GM12865 (cell line): ENCODE measurements at places on chromosomes 11 and 22.

DNA sequence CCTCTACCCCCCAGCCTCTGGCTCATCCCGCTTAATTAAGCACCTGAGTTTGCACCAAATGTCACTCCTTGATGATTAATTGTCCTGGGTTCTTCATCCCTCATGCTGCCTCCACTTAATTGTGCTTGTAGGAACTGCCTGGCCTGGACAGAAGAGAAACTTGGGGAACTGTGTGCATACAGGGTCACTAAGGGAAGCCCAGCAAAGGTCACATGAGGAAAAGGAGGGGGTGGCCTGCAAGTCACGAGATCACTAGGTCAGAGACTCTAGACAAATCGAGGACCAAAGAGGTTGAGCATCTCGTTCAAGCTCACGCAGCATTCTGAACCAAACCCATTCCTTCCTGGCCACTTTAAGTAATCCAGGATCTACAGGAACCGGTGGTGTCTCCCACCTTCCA lies 75.8 kb downstream of the PDE2A start:
- DNase-seq: no peak

GRCh38 chr11:86473991-86474833 lies 99.5 kb downstream of the CCDC81 start:
- no peak for DNase-seq

DNA sequence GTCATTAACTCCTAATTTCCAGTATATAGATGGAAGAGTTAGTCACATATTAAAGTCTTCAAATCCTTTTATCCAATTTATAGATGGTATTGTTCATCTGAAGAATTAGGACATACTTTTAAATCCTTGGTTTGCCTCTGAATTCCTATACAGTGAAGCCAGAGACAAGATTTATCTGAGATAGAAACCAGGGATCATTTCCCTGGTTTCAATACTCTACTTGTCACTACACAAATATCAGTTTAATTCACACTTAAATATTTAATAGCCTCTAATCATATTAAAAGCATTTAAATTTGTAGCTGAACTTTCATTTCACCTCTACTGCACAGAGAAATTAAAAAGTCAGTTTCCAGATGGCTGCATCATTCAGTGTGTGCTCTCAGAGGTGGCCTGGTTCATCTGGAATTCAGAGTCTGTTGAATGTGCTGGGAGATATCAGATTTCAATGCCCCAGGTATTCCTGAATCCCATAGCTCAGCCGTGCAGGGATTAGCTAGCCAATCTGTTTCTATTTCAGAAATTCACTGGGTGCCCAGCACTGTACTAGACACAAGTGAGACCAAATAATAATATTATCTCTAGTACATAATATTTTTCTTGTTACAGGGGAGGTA lies 344.3 kb downstream of the AASDHPPT start:
- no peak for DNase-seq

- no peak for DNase-seq
Measured at GRCh38 chr11:119025978-119026766, 4.5 kb downstream of the SLC37A4 start.

GRCh38 chr11:79482800-79483199 lies 42.0 kb upstream of the TENM4 start:
- peak; percentile 75 for DNase-seq

GRCh38 chr11:34719303-34719848 lies 98.5 kb downstream of the EHF start:
- no peak for DNase-seq

GRCh38 chr11:74135127-74135840 lies 35.5 kb downstream of the C2CD3 start:
- DNase-seq: no peak

DNA sequence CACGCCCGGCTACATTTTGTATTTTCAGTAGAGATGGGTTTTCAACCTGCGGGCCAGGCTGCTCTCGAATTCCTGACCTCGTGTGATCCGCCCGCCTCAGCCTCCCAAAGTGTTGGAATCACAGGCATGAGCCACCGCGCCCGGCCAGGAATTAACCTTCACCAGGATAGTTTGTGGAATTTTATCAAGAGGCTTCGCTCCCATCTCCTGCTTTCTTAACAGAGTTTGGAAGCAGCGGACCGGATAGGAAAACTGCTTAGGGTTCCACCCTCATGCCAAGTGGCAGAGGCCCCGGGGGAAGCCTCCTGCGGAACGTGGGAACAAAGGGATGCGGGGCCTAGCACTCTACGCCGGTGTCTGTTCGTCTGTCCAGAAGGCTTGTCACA lies 229.9 kb downstream of the ST3GAL4 start:
- no peak for DNase-seq

DNA sequence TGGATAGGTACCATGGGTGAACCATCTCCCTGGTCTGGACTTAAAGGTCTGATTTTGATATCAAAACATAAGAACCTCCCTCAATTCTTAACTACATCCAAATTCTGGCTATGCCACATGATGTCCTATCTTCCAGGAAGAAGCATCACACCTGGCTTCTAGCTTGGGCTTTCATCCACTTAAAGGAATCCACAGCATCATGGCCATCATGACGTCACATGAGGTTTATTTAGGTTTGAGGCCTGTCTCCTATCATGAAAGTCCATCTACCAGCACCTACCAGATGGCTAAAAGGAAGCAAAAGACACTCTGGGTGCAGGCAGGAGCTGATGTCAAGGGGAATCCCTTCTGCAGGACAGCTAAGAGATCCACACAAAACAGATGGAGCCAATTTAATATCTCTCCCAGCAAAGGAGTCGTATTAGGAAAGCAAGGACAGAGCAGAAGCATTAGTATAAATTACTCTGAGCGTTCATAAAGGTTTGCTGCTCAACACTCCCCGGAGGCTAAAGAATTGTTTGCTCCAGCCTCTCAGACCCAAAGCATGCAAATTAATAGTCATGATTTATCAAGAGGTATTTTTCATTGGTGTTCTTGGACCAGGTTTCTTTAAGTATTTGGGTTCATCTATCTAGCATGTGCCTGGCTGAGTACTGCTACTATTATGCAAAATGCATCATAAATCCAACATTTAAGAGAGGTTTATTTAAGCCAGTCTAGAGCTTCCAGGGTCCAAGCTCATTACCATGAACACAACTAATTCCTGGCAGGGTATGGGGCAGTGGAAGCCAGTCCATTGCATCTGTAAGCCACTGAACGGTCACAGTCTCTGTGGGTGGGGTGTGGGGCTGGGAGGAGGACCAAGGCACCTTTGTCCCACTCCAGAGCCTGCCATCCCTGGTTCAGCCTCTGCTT lies 47.2 kb downstream of the GALNT18 start:
- DNase-seq: no peak

DNA sequence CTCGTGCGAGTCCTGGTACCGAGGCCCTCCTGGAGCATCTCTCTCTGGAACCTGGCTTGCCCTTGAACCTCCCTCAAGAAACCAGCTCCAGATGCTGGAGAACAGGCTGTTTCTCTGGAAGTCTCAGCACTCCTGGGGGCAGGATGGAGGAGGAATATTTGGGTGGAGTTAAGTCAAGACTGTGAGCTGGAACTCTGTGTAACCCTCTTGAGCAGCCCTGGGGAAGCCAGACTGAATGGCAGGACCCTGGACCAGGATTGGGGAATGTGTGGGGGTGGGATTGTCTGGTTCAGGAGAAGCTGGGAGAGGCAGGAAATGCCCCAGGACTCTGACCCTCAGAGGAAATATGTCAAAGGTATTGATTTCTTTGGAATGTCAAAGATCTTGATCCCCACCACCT lies 7.7 kb downstream of the CREB3L1 start:
- DNase-seq: no peak

DNA sequence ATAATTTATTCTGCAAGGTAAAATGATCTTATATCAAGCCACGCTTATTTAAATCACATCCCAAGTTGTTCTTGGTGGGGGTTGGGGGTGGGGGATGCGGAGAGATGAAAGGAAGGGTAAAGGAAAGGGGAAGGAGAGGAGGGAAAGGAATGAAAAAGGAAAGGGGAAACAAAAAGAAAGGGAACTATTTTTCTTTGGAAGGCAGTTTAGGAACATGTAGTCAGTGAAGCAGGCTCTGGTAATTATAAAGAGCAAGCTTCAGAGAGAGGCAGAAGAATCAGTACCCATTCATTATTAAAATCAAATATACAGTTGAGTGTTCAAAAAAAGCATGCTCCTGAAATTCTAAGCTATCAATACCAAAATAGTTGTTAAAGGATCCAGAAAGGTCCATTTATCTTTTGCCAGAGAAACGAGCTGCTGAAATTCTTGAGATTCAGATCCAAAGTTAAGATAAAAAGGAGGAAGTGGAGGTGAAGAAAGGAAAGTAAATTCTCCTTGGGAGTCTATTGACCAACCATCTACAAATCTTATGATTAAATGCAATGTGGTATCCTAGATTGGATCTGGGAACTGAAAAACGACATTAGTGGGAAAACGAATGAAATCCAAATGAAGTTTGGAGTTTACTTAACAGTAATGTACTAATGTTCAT lies 107.4 kb downstream of the SGSM3 start:
- DNase-seq: no peak

GRCh38 chr11:86812981-86813380 lies 12.6 kb downstream of the PRSS23 start:
- peak; percentile 8 for DNase-seq

DNA sequence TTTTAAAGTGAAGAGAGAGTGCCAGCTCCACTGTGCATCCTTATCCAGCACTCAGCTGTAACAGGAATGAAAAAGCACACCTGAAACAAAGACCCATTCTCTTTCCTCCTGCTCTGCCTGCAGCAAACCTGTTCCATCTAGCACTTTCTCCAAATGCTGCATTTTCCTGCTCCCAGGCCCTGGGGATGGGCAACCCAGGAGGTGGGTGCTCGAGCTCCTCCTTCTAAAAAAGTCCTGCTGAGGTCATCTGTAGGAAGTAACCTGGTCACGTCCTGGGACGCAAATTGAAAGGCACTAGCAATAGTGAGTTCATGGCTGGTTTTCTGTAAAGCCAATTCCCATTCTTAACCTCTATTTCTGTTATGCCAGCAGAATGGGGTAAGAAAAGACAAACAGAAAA lies 173.7 kb downstream of the MAML2 start:
- no peak for DNase-seq

DNA sequence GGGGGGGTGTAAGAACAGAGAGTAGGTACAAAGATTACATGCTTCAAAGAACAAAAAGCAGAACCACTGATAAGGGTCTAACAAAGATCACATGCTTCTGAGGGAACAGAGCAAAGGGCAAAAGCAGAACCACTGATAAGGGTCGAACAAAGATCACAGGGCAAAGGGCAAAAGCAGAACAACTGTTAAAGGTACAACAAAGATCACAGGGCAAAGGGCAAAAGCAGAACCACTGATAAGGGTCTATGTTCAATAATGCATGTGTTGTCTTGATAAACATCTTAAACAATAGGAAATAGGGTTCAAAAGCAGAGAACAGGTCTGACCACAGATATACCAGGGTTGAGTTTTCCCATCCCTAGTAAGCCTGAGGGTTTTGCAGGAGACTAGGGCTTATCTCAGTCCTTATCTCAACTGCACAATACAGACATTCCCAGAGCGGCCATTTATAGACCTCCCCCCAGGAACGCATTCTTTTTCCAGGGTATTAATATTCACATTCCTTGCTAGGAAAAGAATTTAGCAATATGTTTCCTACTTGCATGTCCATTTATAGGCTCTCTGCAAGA lies 81.9 kb upstream of the PGR start:
- no peak for DNase-seq

- DNase-seq: no peak
Measured at GRCh38 chr11:1564535-1565172, 7.4 kb downstream of the DUSP8 start.

GRCh38 chr22:29621761-29622526 lies 18.5 kb downstream of the NF2 start:
- no peak for DNase-seq

DNA sequence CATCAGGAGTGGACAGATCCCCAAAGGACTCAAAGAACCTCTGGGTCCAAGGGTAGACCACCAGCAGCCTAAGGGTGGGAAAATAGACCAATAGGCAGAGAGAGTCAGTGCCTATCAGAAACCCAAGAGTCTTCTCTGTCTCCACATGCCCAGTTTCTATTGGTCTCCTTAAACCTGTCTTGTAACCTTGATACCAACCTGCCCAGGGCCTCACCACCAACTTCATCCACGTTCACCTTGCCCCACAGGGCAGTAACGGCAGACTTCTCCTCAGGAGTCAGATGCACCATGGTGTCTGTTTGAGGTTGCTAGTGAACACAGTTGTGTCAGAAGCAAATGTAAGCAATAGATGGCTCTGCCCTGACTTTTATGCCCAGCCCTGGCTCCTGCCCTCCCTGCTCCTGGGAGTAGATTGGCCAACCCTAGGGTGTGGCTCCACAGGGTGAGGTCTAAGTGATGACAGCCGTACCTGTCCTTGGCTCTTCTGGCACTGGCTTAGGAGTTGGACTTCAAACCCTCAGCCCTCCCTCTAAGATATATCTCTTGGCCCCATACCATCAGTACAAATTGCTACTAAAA lies at the start of gene HBB:
TSS of gene HBB (minus strand) at position 340 of the 579 bp plus-strand sequence. CDS start at position 290, 50 bp downstream.
- no peak for DNase-seq

DNA sequence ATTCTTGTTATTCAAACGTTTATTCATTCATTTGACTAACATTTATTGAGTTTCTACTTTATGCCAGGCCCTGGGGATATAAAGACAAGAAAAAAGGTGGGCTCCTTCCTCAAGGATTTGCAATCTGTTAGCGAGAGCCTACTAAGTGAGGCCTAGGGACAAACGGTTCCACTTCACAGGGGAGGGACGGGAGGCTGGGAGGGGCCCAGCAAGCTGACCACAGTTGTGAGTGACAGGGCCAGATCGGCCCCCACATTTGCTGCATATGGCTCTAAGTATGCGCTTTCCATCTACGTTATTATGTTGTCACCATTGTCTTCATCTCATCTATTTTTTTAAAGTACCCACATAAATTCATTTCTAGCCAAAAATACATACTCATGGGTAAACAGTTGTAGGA lies 271.1 kb downstream of the BUD13 start:
- DNase-seq: no peak

- DNase-seq: no peak
Measured at GRCh38 chr11:72696866-72697700, 22.9 kb upstream of the PDE2A start.

DNA sequence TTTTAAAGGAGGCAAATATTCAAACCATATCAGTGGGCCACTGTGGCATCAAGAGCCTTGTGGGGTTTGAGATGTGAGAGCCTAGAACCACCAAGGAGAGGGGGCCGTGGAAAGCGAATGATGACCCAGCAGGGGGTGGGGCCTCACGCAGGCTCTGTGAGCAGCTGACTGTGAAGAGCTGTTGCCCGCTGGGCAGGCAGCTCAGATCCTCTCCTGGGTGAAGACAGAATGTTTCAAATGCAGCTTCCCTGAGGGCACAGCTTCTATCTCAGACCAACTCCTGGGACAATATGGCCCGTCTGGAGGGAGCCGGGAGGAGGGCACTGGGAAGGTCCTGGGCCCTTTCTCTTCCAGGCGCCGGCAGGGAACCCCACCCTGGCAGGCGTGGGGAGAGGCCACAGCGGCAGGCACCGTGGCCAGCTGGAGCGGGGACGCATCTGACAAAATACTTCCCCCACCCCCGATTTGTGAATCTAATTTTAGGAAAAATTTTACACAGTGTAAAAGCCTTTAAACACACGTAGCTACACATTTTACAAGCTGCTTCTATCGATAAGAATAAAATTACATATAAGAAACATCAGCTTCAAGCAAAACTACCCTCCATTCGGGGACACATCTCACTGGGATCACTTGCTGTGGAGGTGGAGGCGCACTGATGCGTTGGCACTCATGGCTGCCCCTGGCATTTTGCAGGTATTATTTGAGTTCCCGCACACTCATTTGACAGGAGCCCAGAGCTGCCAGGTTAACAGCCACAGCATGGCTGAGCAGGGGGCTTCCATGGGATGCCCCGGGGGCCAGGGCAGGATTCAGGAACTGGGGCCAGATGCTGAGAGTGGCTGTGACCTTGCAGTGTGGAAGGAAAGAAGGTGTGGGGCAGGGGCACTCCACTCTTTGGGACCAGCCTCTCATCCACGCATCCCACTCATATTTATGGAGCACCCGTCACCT lies 40.3 kb downstream of the PARVG start:
- no peak for DNase-seq

GRCh38 chr22:33110562-33111163 lies 52.5 kb upstream of the SYN3 start:
- DNase-seq: no peak
